CD4-positive, alpha-beta memory T cell (primary cell): ENCODE measurements at places on chromosomes 16 and 17. TPM values are rescaled to one million over a fixed set of nuclear protein-coding genes. Genes with fewer than 3 reads are reported as not detected.

The SULT1A4 gene
- total RNA-seq: 6.2 TPM

The C1QTNF8 gene
- not detected for total RNA-seq

The CETP gene
- total RNA-seq: not detected

The SLC47A2 gene
- total RNA-seq: not detected

The P2RX5 gene
- 13.8 TPM for total RNA-seq

The SCARF1 gene
- total RNA-seq: 1.6 TPM

The KRT25 gene
- total RNA-seq: not detected

The CD300E gene
- total RNA-seq: not detected

The KRTAP9-8 gene
- total RNA-seq: not detected

The OR3A3 gene
- total RNA-seq: not detected

The LCAT gene
- 18.2 TPM for total RNA-seq

The MARVELD3 gene
- total RNA-seq: not detected

The PRSS27 gene
- 0.96 TPM for total RNA-seq

The NAGLU gene
- 20.6 TPM for total RNA-seq

The AXIN2 gene
- 30.3 TPM for total RNA-seq

The TERB1 gene
- total RNA-seq: 0.83 TPM

The HS3ST3B1 gene
- total RNA-seq: 40.5 TPM

The TMEM238L gene
- not detected for total RNA-seq

The EMC6 gene
- total RNA-seq: 27.8 TPM

The RHBDF1 gene
- total RNA-seq: not detected

The IRF8 gene
- total RNA-seq: 1.5 TPM

The ABCC11 gene
- not detected for total RNA-seq

The KRTAP4-6 gene
- total RNA-seq: not detected

The C17orf67 gene
- 9.5 TPM for total RNA-seq
